A549 (cell line): ENCODE measurements at places on chromosomes 5 and 9.

DNA sequence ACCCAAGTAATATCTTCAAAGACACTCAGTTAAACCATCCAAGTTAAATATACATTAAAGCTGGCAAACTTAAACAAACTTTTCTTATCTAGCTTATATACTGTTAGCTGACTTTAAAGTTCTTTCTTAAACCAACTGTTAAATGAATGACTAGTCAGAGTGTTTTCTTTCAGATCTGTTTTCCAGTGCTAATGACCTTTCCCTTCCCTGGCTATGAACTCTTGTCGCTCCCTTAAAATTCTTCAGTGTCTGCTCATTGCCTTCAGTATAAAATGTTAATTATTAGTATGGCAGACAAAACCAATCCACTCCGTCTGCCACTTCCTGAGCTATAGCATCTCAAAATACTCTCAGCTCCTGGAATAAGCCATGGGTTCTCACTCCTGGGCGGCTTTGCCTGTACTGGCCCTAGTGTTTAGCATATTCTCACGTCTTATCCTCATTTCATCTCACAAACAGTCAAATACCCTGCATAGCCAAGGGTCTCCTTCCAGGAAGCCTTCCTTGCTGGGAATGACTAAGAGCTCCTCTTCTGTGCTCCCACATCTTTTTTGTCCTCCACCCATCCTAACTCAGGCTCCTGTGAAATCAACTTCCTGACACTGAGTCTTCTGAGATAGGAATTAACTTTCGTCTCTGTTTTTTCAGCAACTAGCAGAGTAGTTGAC is 87.7 kb downstream of the VCAN start:
- DNase-seq = no peak

DNA sequence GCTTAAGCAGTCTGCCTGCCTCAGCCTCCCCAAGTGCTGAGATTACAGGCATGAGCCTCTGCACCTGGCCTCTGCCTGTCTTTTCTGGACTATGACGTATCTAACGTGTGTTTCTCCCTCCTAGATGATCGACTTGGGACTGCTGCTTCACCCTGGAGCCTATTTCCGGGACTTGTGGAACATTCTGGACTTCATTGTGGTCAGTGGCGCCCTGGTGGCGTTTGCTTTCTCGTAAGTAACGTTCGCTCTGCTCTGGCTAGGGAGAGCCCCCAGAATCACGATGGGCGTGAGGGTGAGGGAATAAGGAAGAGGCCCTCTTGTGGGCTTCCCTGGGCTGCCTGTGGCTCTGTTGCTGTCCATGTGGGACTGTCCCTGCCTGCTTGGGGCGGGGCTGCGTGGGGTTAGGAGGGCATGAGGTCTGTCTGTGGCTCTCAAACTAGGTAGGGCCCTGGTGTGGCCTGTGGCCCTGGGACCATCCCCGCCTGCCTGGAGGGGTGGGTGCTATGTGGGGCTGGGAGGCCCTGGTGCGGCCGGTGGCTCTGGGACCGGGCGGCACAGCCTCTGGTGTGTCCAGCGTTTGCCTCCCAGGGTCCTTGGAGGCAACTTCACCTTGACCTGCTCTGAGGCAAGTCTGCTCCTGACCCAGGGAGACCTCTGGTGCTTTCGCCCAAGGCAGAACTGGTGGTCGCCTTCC is 171.7 kb downstream of the CACNA1B start:
- no peak for DNase-seq

GRCh38 chr5:149445739-149446369 is 66.8 kb upstream of the IL17B start:
- DNase-seq = peak; percentile 66

- no peak for DNase-seq
Measured at GRCh38 chr5:91207248-91207647, 175.9 kb downstream of the ARRDC3 start.

GRCh38 chr5:67648201-67648671 is 451.6 kb upstream of the CD180 start:
- DNase-seq = no peak

DNA sequence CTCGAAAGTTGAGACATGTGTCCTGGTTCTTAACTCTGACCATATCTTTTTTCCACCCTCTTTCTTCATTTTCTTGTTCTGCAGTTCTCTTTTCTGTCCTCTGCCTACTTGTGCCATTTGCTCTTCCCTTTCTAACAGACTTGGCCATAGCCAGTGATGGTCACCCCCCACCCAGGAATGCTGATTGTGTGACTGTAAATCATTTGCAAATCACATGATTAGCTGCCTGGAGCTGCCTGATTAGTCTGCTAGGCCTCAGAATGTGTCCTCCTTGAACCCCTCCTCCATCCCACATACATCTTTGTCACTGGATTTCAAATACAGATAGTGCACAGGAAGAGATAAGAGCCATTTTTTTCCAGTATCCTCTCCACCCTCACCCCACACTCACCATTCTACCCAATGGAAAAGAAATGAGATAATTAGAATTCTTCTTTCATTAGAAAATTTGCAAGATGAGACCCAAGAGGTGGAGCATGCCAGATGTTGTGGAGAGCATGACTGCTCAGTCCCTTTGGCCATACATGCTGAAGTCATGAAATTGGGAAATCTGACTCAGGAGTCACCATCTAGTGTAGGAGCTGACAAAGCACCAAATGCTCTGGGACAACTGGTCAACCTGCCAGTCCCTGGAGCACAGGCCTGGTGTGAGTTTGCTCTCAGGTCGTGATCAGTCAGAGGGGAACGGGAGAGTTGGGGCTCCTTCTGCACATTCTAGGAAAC is 538.2 kb downstream of the CCDC171 start:
- DNase-seq = no peak

GRCh38 chr9:117156144-117156688 is 258.6 kb downstream of the ASTN2 start:
- DNase-seq = no peak

GRCh38 chr5:173302546-173303155 is 25.6 kb downstream of the STC2 start:
- peak; percentile 39 for DNase-seq

GRCh38 chr9:127977884-127978647 is 2.7 kb downstream of the EEIG1 start:
- DNase-seq = peak; percentile 57

GRCh38 chr9:77142366-77142765 is 35.0 kb upstream of the VPS13A start:
- DNase-seq = no peak

DNA sequence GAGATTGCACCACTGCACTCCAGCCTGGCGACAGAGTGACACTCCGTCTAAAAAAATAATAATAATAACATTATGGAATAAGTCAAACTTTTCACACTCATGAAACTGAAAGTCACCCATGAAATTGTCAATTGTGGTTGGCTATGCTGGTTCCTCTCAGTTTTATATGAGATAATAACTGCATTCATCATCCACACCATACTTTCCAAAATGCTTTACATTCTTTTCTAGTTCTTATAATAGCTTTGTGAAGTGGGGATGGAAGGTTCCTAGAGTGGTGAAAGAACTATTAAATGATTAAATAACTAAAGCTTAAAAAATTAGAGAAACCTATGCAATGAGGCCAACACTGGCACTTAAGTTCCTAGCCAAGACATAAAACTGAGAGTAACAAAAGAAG is 12.6 kb upstream of the ASPN start:
- DNase-seq = no peak

GRCh38 chr5:107541400-107541799 is 129.3 kb downstream of the EFNA5 start:
- no peak for DNase-seq

- no peak for DNase-seq
Measured at GRCh38 chr5:124521461-124522230, 224.8 kb downstream of the ZNF608 start.

DNA sequence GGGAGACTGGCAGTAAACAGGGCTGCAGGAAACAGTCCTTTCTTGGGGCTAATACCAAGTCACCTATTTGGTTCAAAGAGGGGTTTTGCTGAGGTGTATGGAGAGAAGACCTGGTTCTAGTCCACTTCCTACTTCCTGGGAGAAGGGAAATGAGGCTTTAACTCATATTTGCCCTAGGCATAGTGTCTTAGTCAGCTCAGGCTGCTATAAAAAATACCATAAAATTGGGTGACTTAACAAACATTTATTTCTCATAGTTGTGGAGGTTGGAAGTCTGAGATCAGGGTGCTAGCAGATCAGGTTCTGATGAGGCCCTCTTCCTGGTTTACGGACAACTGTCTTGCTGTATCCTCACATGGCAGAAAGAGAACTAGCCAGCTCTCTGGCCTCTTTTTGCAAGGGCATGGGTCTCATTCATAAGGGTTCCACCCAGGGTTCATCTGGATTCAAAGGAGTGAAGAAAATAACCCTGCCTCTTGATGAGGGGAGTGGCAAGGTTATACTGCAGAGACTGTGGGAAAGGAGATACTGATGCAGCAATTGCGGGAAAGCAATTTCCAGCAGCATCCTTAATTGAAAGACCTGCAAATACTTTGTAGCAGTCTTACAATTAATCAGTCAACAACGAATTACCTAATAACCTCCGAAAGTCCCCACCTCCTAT is 40.5 kb downstream of the ANKDD1B start:
- DNase-seq = no peak

DNA sequence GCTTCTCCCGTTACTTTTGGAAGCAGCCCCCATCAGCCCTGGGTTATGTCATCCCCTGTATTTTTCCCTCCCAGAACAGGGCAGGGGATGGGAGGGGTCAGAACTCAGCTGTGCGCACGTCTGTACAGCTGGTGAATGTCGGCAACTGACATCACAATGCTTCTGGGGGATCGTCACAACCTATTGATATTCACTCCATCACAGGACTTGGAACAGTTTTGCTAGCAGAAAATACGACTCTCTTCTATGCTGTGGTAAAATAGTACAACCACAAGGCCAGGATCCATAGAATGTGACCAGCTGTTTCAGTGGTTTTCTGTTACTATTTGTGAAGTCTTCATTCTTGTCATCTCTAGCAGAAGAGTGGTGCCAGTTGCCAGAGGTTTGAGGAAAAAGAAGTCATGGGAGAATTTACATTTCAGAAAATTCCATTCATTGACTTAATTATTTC is 77.1 kb upstream of the KLF4 start:
- DNase-seq = no peak

DNA sequence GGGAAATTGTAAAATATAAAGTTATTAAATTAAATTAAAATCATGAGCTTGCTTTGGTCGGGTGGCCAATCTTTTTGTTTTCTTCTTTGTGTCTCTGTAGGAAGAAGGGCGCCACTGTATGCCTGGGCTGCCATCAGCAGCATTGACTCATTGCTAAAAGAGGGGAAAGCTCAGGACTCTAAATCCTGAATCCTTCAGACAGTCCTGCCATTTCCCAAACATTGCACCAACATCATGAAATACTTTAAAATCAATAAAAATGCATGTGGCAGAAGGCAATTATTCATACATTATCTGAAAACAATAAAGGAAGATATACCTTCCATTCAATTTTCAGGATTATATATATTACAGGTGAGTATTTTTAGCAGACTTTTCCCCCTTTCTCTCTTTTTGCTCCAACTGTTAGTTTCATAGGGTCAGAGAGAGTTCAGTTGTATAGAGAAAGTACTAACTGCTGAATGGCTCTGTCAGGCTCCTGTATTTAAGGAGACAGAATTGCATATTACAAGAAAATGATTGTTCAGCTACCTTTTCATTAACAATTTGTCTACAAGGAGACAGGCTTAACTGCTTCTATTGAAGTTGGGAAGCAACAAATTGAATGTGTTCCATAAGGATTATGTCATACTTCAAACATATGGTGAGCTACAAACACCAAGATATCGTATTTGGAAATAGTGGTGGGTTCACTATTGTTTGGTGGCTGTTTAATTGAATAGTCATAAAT is 95.7 kb downstream of the ATPSCKMT start:
- DNase-seq = no peak

- no peak for DNase-seq
Measured at GRCh38 chr5:74927336-74927735, 61.1 kb upstream of the FAM169A start.

DNA sequence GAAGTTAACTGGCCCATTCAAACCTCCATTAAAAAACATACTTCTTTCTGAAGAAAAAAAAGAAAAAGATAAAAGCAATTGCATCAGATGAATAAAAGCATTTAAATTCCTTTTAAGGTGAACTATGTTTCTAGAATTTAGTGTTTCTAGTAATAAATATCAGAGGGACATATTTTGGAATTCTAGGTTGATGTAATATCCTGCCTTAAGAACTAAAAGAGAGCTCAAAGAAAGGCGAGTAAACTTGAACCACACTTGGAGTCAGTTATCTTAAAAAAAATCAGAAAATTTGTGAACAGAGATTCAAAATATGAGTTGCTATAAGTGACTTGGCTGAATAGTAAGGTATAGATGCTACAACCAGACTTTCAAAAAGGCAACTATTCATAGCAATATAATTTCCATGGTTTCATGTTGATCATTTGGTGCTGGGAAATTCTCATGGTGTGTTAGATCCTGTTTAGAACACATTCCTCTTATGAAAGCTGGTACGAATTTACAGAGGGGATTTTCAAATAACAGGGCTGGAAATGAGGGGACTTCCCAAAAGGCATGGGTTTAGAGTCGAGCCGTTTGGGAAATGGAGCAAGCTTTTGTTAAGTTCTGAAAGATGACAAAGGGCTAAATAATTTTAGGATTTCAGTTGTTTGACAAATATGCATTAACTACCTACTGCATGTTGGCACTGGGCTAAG is 37.6 kb upstream of the RAI14 start:
- no peak for DNase-seq

GRCh38 chr9:93931905-93932304 is 23.2 kb downstream of the BARX1 start:
- no peak for DNase-seq

DNA sequence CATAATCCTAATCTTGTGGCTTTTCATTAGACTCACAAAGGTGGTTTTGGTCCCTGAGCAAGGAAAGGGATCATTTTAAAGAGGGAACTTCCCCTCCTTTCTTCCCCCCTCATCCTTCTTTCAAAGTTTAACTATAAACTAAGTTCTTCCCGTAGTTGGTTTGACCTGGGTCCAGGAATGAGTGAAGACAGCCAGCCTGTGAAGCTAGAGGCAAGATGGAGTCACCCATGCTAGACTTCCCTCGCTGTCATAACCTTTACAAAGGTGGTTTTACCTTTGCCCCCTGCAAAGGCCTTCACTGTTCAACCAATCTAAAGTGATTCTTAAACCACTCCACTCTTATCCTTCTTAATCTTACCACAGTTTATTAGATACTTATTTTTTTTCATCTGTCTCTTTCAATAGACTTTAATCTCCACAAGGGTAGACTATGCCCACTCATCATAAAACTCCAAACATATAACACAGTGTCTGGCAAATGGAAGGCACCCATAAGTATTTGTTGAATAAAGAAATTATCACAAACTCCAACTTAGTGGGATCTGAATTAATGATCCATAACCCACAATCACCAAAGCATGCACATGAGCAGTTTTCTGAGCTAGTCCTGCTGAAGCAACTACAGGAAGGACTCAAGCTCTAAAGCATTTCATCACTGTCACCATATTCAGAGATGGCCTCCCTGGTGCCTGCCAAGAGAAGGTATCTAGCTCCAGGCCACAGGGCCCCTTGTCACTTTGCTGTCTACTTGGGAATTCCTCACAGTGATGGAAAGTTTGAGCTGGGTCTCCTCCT is 369.0 kb downstream of the SPOCK1 start:
- DNase-seq = no peak

- no peak for DNase-seq
Measured at GRCh38 chr5:154373326-154373725, 72.5 kb upstream of the SAP30L start.

- no peak for DNase-seq
Measured at GRCh38 chr9:73011956-73012355, 59.1 kb upstream of the ALDH1A1 start.

- DNase-seq = no peak
Measured at GRCh38 chr9:23621188-23621587, 204.9 kb downstream of the ELAVL2 start.

- DNase-seq = no peak
Measured at GRCh38 chr9:91489361-91489899, 65.8 kb upstream of the NFIL3 start.
